ENCODE measurements at places on chromosomes 16 and 17. TPM values are rescaled to one million over a fixed set of nuclear protein-coding genes. Genes with fewer than 3 reads are reported as not detected.
A peak's percentile ranks its signal among the peaks of the same experiment; 100 is the strongest.

The RNPS1 gene
- 284 TPM for total RNA-seq

The KRTAP2-1 gene
- not detected for total RNA-seq

The FOXJ1 gene
- total RNA-seq, result 1.7 TPM

The SULT1A4 gene
- 1.1 TPM for total RNA-seq

The GDPD1 gene
- 13.6 TPM for total RNA-seq

The SLC13A2 gene
- total RNA-seq, result not detected

The HSPB9 gene
- total RNA-seq, result 0.12 TPM

DNA sequence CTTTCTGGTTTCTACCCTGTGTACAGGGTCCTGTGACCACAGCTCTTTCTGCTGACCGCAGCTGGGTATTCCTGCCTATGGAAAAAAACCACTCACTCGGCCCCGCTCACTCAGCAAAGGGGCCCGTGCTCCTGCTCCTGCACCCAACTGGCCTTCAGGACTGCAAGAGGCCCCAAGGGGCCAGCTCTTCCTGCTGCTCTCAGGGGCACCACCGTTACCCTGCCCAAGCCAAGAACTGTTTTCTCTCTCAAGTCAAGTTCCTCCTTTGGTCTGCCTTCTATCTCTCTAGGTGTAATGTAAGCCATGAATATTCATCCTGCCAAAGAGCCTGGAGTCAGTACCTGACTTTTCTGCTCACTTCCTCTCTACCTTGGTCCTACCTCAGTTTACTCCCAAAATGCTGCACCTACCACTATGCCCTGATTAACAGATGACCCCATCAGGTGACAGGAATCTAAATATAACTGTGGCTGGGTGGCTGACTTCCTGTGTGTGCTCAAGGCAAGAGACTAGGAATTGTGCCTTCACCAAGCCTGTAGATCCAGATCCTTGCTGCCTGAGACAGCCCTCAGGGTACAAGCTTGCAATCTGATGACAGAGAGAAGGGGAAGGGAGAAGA lies 20.4 kb upstream of the SCIMP start:
- no peak for DNase-seq
- H3K27ac ChIP-seq, result no peak overlapping the region
- H3K36me3 ChIP-seq, result no peaks in the 10 kb centered on the region

GRCh38 chr17:61734466-61734865 lies 128.9 kb downstream of the BRIP1 start:
- peaks cover 30% of the 10 kb centered on the region for H3K36me3 ChIP-seq
- H3K4me3 ChIP-seq, result no peak overlapping the region
- peak overlapping the region; percentile 9 for H3K27ac ChIP-seq
- H3K27me3 ChIP-seq, result no peaks in the 10 kb centered on the region
- H3K4me1 ChIP-seq, result no peaks in the 10 kb centered on the region

GRCh38 chr16:72749091-72749490 lies 298.8 kb downstream of the ZFHX3 start:
- no peak overlapping the region for H3K27ac ChIP-seq
- peaks cover 4% of the 10 kb centered on the region for H3K4me1 ChIP-seq
- H3K4me3 ChIP-seq, result no peak overlapping the region
- DNase-seq, result no peak
- H3K36me3 ChIP-seq, result no peaks in the 10 kb centered on the region

DNA sequence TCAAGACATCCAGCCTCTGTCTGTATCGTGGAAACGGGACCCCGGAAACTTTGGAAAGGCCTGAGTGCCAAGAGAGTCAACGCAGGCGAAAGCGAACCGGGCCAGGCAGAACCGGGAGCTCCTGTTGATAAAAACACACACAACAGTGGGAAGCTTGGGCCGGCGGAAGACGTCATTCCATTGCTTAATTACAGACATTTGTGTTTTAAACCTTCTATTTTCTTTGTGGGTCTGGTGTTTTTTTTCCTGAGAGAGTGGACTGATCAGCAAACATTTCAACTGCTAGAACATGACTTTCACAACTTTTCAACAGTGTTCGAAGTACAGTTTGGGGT lies 878 bp upstream of the RNF157 start:
- no peaks in the 10 kb centered on the region for H3K36me3 ChIP-seq
- peaks cover 59% of the 10 kb centered on the region for H3K27me3 ChIP-seq
- H3K4me3 ChIP-seq, result peak overlapping the region; percentile 44
- H3K27ac ChIP-seq, result no peak overlapping the region

DNA sequence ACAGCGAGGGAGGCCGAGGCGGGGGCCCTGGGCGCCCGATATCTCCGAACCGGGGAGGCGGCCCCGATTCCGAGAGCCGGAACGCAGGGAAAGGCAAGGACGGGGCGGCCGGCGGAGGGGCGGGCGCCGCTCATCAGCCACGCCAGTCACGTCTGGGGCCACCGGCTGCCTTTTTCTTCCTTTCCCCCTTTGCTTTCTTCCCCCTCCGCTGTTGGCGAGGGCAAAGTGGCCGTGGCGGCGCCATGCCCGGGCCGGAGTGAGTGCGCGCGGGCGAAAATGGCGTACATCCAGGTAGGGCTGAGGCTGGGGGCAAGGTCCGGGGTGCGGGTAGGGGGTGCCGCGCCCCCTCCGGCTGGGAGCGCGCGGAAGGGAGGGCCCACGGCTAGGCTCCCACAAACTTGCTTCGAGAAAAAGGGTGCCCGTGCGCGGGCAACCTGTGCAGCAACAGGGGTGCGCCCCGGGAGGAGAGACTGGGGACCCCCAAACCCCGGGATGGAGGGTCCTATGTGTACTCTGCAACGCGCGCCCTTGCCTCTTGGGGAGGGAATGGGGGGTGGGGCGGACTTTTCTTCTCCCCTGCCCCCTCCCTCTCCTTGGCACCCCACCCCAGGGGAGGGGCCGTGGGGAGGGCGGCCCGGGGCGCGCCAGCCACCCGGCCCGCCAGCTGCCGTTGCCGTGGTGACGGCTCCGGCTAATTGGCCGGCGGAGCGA lies 486 bp downstream of the SYT17 start:
- no peaks in the 10 kb centered on the region for H3K36me3 ChIP-seq
- no peak overlapping the region for H3K27ac ChIP-seq
- peak overlapping the region; percentile 78 for H3K4me3 ChIP-seq
- H3K4me1 ChIP-seq, result peaks cover 3% of the 10 kb centered on the region
- H3K27me3 ChIP-seq, result peaks cover 41% of the 10 kb centered on the region
- peak; percentile 66 for DNase-seq

DNA sequence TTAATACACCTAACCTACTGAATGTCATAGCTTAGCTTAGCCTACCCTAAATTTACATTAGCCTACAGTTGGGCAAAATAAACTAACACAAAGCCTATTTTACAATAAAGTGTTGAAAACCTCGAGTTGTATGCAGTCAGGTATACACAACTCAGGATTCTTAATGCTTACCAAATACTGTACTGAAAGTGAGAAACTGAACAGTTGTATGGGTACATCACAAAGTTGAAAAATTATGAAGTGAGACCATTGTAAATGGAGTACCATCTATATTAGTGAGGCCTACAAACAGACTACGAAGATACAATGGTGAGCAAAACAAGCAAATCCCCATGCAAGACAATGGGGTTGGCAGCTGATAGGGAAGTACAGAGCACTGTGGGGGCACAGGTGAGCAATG lies 79.7 kb downstream of the VAT1L start:
- no peaks in the 10 kb centered on the region for H3K36me3 ChIP-seq
- no peak overlapping the region for H3K4me3 ChIP-seq
- no peaks in the 10 kb centered on the region for H3K27me3 ChIP-seq
- no peak for DNase-seq
- H3K4me1 ChIP-seq, result no peaks in the 10 kb centered on the region

DNA sequence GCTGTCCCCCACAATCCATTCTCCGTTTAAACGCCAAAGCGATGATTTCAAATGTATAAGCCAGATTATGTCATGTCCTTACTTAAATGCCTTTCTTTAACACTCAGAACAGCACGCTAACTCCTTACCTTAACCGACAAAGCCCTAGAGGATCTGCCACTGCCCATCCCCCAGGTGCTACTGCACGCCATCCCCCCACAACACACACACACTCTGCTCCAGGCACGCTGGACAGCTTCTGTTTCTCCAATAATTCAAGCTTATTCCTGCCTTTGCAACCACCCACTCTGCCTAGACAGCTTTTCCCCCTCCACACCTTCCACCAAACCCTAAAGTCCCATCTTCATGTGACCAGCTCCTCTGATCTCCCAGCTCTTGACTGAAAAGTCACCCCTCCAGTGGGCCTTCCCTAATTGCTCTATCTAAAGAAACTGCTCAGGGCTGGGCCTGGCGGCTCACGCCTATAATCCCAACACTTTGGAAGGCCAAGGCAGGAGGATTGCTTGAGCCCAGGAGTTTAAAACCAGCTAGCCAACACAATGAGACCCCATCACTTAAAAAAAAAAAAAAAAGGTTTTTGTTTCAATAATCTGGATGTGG lies 38.9 kb upstream of the RPL38 start:
- H3K27me3 ChIP-seq, result no peaks in the 10 kb centered on the region
- peaks cover 14% of the 10 kb centered on the region for H3K4me1 ChIP-seq
- no peak overlapping the region for H3K27ac ChIP-seq
- H3K4me3 ChIP-seq, result no peak overlapping the region

DNA sequence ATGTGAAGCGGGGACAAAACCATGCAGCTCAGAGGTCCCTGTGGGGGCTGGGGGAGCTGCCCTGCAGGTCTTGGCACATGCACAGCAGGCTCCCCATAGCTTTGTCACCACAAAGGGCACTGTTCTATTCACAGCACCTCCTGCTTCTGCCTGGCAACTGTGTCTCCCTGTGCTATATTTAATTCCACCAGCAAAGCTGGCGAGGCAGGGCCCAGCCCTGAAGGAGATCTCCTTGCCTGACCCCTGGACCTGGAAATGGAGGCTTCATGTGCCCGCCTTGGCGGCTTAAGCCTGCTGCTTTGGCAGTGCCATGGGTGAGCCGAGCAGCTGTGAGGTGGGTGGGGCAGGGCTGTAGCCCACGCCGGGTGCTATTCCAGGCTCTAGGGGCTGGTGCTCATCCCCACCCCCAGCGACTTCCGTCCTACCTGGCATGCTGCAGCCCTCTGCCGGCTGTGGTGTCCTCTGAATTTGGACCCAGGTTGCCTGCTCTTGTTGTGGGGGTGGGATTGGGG lies 6.8 kb downstream of the LDHD start:
- no peaks in the 10 kb centered on the region for H3K27me3 ChIP-seq
- H3K4me1 ChIP-seq, result peaks cover 21% of the 10 kb centered on the region
- no peak overlapping the region for H3K4me3 ChIP-seq
- no peaks in the 10 kb centered on the region for H3K36me3 ChIP-seq

DNA sequence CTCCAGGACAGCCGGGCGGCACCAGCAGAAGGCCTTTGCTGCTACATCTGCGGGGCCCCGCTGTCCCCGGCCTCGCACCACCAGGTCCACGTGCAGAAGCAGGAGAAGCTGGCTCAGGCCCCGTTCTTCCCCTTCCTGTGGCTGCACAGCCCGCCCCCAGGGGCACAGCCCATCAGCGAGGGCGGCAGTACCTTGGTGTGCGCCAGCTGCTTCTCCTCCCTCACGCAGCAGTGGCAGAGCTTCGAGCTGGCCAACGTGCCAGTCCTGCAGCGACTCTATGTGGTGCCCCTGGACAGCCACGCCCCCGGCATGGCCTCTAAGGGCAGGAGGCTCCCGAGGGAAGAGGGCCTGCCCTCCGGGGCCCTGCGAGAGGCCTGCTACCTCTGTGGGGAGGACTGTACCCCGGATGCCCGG lies 58.3 kb upstream of the CIBAR2 start:
- no peak for DNase-seq
- H3K36me3 ChIP-seq, result no peaks in the 10 kb centered on the region
- H3K4me1 ChIP-seq, result peaks cover 37% of the 10 kb centered on the region
- no peak overlapping the region for H3K4me3 ChIP-seq
- H3K27me3 ChIP-seq, result peaks cover 27% of the 10 kb centered on the region
- no peak overlapping the region for H3K27ac ChIP-seq

DNA sequence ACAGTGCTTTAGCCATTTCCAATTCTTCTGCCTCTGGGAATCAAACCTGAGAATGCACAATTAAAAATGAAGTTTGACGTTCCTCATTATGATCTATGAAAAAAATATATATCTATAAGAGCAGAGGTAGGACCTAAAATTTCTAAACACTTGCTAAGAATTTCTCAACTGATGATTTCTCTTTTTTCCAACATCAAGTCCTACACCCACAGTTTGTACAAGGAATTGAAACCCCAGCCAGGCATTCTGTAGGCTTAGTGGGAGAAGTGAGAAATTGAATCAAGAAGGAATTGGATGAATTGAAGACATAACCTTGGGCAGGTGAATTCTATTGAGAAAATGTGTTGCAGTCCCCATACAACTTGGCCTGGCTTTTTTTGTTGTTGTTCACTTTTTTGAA lies 2.7 kb downstream of the CACNG3 start:
- no peaks in the 10 kb centered on the region for H3K36me3 ChIP-seq
- H3K4me3 ChIP-seq, result no peak overlapping the region
- H3K27ac ChIP-seq, result no peak overlapping the region
- peaks cover 11% of the 10 kb centered on the region for H3K4me1 ChIP-seq
- DNase-seq, result no peak
- peaks cover 63% of the 10 kb centered on the region for H3K27me3 ChIP-seq

- no peak for DNase-seq
- H3K27me3 ChIP-seq, result peaks cover under 1% of the 10 kb centered on the region
- no peak overlapping the region for H3K27ac ChIP-seq
- no peak overlapping the region for H3K4me3 ChIP-seq
These were observed 81.4 kb downstream of the CNGB1 start for GRCh38 chr16:57889522-57889921.

DNA sequence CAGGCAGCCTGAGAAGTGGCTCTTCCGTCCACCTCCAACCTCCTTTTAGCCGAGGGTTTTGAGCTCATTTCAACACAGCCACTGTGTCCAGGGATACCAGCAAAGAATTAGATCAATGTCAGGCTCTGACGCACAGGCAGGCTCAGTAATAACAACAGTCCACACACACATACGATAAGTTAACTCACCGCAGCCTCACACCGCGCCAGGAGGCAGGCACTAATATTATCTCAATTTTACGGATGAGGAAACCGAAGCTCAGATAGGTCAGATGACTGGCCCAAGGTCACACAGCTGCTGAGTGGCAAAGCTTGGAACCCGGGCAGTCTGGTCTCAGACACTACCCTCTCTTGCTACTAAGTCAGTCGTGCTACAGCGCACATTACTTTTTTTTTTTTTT lies 22.9 kb downstream of the ABR start:
- H3K27ac ChIP-seq, result no peak overlapping the region
- peaks cover 14% of the 10 kb centered on the region for H3K27me3 ChIP-seq
- peaks cover 3% of the 10 kb centered on the region for H3K4me1 ChIP-seq

DNA sequence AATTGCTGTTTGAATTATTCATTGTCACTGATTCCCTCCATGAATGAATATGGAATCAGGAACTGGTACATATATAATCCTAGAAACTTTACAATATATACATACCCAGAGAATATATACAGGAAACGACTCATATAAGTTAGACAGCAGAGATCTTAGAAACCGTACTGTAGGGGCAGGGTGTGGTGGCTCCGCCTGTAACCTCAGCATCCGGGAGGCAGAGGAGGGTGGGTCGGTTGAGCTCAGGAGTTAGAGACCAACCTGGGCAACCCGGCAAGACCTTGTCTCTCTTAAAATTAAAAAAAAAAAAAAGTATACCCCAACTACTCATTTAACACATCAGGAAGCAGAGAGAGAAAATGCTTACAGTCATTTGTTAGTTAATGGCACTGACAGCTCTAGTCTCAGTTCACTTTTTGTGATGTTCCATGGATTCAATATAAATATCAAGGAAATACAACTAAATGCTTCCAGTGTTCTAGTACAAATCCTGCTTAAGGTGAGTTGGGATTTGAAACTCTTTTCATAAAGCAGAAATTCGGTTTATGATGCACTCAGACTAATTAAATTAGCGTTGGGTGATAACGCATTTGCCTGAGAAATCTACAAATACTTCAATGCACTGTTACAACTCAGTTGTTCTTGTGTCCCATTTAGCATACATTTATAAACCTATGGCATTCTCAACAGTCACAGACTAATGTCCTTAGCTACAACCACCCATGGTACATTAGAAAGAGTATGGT lies 5.6 kb downstream of the GLG1 start:
- H3K27me3 ChIP-seq, result no peaks in the 10 kb centered on the region
- H3K36me3 ChIP-seq, result no peaks in the 10 kb centered on the region
- peaks cover 13% of the 10 kb centered on the region for H3K4me1 ChIP-seq
- no peak overlapping the region for H3K4me3 ChIP-seq
